ENCODE measurements at places on chromosomes 3 and 15.
A peak's percentile ranks its signal among the peaks of the same experiment; 100 is the strongest.

DNA sequence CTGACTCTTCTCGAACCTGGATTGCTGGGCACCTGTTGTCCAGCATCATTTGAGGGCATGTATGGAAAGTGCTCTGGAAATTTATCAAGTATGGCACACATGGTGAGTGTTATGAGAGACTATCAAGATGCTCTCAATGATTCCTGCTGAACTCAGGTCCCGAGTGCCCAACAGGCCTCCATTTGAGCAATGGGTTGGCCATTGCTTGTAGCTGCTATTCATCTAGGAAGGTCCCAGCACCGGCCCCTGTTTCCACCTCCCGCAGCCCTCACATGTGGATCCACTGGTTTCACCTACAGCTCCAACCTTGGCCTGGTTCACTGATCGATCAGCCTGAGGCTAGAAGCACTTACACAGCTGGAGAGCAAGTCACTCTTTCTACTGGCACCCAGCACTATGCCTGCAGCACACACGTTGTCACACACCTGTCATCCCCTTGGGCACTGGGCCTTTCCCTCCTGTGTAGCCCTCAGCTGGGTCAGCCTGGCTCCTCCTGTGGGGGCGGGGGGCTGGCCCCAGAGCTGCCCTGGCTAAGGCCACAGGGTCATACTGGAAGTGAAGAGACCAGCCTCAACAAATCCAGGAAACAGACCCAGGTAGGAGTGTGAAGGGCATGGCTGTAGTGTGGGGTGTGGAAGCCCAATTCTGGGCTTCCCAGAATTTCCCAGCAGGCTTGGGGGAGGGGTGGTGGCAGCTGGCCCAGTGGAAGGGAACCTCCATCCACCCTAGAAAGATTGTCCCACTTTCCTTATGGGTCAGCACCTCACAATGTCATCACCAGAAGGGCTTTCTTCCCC, 41.7 kb upstream of the SMAD3 start:
- no peak for DNase-seq

DNA sequence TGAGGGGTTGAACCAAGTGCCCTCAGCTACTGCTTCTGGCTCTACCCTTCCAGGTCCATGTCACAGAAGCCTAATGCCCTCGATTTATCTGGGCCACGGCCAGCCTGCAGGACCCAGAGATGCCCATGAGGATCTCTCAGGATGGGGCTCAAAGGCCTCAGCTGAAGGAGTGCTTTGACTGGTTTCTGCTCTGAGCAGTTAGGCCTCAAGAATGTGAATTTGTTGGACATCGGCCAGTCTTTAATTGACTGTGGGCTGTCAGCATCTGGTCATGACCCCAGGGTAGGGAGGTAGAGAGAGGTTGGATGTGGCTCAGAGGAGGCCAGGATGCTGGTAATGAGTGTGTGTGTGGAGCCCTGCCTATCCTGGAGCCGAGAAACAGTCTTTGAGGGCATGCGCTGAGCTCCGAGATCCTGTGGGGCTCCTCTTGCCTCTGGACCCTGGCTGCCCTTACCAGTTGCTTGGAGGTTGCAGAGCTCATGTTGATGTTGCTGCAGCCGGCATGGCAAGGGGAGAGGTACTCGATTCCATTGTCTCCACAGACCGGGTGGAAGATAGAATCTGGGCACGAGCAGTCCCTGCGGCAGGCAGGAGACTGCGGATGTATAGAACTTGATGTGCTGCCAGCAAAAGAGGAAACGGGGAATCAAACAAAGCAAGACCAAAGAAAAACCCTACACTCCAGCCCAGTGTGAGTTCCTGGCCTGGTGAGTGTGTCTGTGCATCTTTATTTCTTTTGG, 49.1 kb upstream of the RAB6B start:
- peak; percentile 36 for DNase-seq

GRCh38 chr15:32029409-32029861, 880 bp upstream of the CHRNA7 start:
- peak; percentile 38 for DNase-seq

DNA sequence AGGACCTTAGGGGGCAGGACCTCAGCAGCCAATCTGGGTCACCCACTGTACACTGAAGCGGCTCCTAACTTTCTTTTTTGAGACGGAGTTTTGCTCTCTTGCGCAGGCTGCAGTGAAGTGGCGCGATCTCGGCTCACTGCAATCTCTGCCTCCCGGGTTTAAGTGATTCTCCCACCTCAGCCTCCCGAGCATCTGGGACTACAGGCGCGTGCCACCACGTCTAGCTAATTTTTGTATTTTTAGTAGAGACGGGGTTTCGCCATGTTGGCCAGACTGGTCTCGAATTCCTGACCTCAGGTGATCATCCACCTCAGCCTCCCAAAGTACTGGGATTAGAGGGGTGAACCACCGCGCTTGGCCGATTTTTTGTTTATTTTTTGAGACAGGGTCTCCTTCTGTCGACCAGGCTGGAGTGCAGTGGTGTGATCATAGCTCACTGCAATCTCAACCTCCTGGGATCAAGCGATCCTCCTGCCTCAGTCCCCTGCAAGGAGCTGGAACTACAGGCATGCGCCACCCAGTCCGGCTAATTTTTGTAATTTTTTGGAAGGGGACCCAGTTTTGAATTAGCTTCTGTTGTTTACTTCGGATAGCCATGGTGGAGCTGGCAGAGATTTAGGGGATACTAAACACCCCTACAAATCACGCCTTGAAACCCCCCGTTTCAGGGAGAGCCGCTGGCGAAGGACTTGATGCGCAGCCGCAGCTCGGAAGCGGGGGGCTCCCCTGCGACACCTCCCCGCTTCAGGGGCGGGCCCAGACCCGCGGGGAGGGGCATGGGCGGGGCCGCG, 1.5 kb upstream of the CLK3 start:
- DNase-seq = no peak

- no peak for DNase-seq
Observed at GRCh38 chr15:64348455-64348854, 7.5 kb downstream of the CSNK1G1 start.

- DNase-seq = peak; percentile 27
Observed at GRCh38 chr3:126542340-126543241, 16.1 kb downstream of the C3orf22 start.

GRCh38 chr15:77719450-77719849, 86.7 kb upstream of the LINGO1 start:
- DNase-seq = no peak

- peak; percentile 69 for DNase-seq
Observed at GRCh38 chr15:67150023-67150860, 84.8 kb downstream of the SMAD3 start.

- no peak for DNase-seq
Observed at GRCh38 chr3:18868911-18869689, 279.2 kb upstream of the KCNH8 start.

GRCh38 chr15:33040496-33040895, 154.0 kb downstream of the FMN1 start:
- no peak for DNase-seq

DNA sequence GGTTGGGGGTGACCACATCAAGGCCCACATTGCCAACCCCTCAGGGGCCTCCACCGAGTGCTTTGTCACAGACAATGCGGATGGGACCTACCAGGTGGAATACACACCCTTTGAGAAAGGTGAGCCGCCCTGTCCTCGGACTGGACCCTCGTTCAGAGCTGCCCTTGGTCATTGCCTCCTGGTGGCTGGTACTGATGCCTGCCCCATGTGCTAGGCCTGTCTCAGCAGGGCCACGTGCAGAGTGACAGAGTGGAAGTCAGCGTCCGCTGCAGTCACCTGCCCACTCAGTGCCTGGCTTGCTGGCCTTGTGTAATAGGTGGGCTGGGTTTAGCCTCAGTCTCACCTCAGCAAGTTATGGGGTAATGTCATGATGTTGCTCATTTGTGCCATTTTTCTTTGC, 86.4 kb downstream of the DNASE1L3 start:
- no peak for DNase-seq

GRCh38 chr15:99009741-99010330, 2.2 kb upstream of the PGPEP1L start:
- no peak for DNase-seq

DNA sequence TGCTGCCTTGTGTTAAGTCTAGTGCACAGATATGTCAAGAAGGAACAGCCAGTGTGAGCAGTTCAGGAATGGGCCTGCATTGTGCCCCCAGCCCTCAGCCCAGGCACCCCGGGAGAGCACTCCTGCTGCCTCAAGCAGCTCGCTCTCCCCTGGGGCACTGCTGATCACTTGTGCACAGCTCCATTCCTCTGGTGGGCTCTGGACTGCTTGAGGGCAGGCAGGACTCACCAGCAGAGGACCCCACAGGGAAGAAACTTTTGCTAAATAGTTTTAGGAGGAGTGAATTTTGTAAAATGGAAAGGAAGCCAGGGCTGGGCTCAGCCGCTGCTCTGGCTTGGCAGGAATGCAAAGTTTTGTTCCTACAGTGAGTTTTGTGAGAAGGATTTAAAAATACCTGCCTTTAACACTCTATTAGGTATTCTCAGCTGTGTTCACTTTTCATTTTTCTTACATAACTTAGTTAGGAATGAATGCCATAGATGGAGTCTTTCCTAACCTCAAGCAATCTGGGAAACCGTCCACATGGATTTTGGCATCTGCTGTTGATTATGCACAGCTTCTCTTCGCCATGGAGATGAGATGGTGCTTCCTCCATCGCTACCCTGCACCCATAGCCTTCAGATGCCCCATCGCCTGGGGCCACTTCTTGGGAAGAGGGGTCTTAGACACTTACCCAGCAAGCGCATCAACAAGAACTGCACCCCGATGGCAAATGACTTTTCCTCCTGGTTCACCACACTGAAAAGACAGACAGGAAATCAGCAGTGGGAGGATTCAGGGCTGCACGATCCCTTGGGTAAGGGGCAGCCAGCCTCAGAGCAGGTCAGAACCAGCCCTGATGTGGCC, 42.3 kb upstream of the RAB6B start:
- DNase-seq = no peak

DNA sequence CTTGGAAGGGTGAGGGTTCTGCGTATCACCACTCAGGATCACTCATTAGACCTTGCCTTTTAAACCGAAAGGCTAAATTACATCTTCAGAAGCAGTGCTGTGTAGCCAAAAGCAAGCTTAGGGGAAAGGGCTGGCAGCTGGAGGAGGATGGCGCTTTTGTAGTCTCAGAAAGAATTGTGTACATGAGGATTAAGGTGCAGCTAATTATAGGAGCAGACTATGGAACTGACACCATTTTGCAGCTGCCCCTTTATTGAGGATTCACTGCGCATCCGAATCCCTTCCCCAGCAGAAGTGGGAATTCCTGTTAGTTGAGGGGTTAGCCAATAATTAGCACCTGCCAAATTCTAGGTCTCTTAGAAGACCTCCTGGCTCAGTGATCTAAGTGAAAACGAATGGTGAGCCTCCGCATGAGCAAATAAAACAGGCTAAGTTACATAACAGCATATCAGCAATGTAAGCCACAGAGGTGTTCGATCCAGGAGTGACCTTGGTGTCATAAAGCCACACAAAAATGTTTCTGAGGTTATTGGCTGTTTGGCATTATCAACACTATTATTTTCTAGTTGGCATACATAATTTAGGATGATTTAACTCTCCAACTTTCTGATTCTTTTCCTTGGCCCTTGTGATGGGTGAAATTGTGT, 42.6 kb upstream of the SEMA6D start:
- DNase-seq = no peak

DNA sequence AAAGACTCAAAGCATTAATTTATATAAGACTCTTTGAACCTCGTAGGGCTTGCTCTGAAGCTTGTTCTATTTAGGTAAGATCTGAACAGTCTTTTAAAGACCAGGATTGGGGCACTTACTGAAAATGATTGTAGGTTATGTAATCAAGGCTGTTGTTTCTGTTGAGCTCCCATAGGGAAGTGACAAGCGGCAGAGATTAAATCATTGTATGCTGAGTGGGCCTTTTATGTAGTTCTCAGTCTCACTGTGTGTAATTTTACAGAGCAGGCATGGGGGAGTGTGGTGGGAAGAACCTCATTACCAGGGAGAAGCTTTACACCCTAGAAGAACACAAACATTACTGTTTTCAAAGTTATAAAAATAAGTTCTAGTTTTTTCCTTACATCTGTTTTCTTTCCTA, 160.0 kb upstream of the SNTN start:
- DNase-seq = no peak

DNA sequence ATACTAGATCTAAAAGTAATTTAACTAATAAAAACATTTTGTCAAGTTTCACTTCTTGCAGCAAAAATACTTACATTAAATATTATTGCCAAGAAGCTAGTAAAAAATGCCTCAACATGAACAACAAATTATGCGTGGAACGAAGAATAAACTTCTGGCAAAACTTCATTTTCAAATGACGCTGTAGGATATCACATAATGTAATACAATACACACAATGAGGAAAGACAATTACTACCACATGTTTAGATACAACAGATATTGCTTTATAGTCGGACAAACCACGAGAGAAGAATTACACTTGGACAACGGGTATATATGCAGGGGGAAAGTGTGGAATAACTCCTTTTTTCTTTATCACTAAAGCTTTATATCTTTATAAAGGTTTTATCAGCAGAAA, 21.6 kb downstream of the P3H2 start:
- no peak for DNase-seq

DNA sequence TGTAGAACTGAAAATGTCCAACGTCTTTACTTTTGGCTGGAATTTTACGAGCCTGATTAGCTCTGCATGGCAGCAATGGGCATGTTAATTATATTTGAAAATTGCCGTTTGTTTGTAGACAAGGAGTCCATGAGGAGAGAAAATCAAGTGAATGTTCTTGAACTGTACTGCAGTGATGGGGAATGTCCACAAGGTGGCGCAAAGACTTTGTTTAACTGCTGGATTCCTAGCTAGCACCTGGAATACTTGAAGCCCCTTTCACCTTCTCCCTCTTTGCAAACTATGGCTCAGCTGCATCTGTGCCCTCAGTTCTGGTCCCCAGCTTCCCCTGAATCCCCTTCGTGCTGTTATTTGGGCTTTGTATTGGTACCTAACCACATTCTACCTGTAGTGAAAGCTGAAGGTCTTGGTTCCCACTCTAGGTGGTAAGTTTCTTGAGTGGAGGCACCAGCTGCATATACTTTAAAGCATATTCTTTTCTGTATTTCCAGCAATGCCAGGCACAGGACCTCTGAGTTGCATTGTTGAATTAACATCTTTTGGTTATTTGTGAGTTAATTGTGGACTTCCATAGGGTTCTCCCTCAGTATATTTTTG, 25.3 kb downstream of the EXOG start:
- peak; percentile 51 for DNase-seq

- DNase-seq = no peak
Observed at GRCh38 chr3:45950686-45951600, 7.7 kb downstream of the CXCR6 start.

- DNase-seq = no peak
Observed at GRCh38 chr15:63576441-63576840, 20.7 kb upstream of the FBXL22 start.

DNA sequence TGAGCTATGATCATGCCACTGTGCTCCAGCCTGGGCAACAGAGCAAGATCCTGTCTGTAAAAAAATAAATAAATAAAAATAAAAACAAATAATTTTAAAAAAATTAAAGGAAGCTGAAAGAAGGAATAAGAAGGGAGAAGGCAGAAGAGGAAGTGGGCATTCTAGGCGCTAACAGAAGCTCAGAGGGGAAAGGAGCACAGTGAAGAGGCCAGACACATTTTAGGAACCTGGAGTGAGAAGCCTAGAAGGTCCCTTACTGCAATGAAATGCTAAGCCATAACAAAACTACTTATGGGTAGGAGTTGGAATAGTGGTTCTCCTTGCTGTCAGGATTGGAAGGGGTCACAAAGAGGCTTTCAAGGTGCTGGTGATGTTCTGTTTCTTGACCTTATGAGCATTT, 64.0 kb downstream of the ITGB5 start:
- DNase-seq = no peak

Measured in left ventricle myocardium superior (tissue), 1 donor.